Activated B cell treated with CpG ODN at 0.5 μM for 24 hours (primary cell): ENCODE measurements at places on chromosomes 3 and 15.

DNA sequence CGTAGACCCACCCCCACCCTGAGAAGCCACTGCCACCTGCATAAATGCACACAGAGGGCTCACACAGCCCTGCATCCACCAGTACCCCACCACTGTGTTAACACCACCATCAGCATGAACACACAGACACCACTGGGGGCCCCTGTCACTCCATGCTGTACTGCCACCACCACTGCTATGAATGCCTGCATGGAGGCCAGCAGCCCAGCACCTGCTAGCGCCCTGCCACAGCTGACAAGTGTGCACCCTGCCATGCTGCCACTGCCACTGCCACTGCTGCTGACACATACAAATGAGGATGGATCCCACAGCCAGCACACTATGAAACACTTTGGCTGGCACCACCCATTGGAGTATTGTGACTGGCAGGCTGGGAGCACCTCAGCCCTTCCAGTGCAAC, 361.0 kb downstream of the TAFA4 start:
- DNase-seq, result no peak

- no peak for DNase-seq
Measured at GRCh38 chr15:90840157-90840855, 28.1 kb upstream of the FURIN start.

- DNase-seq, result no peak
Measured at GRCh38 chr3:142117056-142117851, 32.1 kb downstream of the TFDP2 start.

DNA sequence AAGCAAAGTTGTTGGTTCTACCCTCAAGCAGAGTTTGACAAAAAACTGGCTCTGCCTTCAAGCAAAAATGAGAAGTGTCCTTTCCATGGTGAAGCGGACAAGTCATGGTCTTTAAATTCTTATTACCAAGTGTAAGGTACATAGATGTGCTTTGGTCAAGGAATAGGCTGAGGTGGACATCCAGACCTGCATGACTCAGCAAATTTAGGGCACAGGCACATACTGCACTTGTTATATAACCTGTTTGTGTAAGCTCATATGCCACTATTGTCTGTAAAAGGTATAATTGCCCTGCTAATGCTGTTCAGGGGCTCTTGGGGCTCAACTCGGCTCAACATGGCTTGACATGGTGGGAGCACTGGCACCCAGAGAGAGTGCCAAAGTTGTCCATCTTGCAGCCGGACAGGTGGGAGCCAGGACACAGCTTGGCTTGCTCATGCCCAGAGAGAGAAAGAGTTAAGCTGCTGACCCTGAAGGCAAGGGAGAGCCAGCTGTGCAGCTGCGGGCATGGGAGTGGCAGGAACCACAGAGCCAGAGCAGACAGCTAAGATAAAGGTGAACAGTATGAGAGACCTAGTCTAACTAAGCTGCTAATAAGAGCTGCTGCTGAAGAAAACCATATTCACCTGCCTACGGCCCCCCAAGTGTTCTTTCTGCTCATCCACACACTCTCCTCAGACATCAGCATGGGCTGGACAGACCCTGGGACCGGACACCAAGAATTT, 17.7 kb downstream of the MCCC1 start:
- DNase-seq, result no peak

GRCh38 chr15:73287019-73287418, 81.7 kb downstream of the HCN4 start:
- no peak for DNase-seq

- no peak for DNase-seq
Measured at GRCh38 chr3:59212128-59212779, 162.4 kb upstream of the CFAP20DC start.

DNA sequence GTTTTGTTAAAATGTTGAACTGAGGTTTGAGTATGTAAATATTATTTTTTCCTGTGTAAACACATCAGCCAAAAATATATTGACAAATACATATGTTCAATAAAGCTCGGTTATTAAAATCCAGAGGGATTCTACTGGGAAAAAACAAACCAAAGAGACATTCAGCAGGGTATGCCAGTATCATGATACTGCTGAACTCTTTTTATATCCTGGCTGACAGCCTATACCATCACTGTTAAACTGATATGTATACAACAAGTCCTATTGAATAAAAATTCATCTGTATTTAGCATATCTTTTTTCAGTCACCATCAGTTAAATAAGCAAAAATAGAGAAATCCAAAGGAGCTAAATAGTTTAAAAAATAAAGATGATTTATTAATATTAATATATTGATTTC, 71.6 kb upstream of the NEO1 start:
- DNase-seq, result no peak

DNA sequence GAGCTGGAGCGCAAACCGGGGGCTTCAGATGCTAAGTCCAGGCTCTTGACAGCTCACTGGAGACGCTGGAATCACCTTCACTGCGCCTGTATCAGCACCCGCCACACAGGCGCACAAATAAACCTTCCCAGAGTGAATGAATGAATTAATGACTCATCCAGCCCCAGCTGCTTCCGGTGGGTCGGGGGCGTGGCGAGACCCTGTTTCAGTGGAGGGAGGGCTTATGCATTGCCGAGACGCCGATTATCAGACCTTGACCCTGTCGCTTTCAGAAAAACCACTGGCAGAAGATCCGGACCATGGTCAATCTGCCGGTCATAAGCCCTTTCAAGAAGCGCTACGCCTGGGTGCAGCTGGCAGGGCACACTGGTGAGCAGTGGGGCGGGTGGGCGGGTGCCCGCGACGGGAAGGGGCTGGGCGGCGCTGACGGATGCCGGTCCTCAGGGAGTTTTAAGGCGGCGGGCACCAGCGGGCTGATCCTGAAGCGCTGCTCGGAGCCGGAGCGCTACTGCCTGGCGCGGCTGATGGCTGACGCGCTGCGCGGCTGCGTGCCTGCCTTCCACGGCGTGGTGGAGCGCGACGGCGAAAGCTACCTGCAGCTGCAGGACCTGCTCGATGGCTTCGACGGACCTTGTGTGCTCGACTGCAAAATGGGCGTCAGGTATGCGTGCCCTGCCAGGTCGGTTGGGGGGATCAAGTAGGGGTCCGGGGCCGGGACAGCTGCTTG, 7.7 kb downstream of the ITPKA start:
- DNase-seq, result peak; percentile 40

- DNase-seq, result no peak
Measured at GRCh38 chr3:187922704-187923416, 177.6 kb upstream of the BCL6 start.

DNA sequence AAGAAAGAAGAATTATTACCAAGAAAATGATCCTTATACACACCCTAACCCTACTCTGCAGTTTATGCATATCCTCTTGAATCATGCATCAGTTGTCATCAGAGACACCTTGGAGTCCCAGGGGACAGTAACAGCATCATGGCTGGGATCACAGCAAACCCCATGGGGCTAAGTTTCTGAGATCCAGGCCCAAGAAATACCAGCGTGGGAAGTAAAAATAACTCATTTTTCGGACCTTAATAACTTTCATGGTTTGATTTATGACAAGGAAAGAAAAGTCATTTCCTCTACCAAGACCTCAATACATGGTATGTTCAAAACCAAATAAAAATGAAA, 38.8 kb upstream of the B3GNT5 start:
- DNase-seq, result no peak

- no peak for DNase-seq
Measured at GRCh38 chr3:3636815-3637214, 162.4 kb upstream of the LRRN1 start.

DNA sequence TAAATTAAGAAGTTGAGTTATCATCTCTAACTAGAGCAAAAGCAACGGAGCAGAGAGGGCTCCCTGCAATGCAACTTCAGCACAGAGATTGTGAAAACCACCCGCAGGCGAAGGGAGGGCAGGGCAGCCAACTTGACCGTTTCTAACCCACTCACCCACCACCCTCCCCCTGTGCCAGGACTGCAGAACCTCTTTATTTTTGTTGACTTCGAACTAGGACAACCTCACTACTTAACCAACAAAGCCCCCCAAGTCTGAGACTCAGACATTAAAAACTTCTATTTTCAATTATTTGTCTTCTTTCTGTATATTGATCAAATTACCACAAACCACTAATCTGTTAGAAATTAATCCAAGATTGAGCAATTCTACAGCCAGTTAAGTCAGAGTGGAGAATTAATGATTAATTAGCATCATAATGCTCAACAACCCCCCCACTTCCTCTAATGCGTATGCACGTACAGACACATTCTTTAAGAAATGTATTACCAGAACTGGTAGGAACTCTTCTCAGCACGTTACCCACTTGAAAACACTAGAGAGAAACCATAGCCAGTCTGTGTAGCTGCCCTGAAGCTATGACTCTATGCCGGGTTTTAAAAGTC, 2.0 kb downstream of the MGLL start:
- DNase-seq, result no peak

GRCh38 chr15:74461847-74462511, 1.0 kb upstream of the UBL7 start:
- DNase-seq, result no peak

DNA sequence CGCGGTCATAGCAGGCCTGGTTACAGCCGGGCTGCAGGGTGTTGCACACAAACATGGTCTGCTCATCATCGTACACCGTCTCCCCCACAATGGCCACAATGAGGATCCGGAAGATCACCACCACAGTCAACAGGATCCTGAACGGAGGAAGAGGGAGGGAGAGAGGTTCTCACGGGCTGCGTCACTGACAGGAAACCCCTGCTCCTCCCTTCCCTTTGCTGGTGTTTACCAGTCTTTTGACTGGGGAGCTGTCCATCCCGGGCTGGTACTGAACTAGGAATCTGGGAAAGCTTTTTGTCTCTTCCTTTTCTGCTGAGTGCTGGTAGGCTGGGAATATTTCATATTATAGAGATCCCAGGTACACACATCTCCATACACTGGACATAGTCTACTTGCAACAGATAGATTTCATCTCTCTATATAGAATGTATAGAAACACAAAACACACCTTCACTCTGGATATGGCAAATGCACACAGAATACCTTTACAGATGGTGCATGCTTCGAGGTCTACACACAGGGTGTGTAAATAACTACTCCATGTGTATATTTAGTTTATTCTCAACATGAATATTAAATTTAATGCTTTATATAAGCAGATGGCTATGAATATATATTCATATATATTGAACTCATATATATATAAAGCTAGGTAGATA, 1.4 kb downstream of the GJD2 start:
- no peak for DNase-seq

- no peak for DNase-seq
Measured at GRCh38 chr3:50971487-50971924, 296.8 kb downstream of the DOCK3 start.

GRCh38 chr3:9942934-9943690, 9.1 kb downstream of the PRRT3 start:
- no peak for DNase-seq

DNA sequence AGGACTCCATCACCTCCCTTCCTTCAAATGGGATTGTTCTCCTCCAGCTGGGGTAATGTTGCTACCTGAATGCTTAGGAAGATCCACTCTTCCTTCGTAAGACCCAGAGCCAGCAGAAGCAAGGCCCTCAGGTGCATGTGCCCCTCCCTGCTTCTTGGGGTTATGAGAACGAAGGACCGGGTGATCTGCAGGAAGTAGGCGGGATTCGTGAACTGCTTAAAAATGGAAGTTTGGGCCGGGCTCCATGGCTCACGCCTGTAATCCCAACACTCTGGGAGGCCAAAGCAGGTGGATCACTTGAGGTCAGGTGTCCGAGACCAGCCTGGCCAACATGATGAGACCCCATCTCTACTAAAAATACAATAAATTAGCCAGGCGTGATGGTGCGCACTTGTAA, 8.0 kb downstream of the TLR9 start:
- DNase-seq, result no peak

DNA sequence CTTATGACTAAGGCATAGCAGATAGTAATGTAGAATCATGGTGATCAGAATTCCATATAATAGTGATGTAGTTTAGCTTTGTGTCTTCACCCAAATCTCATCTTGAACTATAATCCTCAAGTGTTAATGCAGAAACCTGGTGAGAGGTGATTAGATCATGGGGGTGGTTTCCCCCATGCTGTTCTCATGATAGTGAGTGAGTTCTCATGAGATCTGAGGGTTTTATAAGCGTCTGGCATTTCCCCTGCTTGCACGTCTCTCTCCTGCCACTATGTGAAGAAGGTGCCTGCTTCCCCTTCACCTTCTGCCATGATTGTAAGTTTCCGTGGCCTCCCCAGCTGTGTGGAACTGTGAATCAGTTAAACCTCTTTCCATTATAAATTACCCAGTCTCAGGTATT, 138.7 kb upstream of the CBLB start:
- no peak for DNase-seq

DNA sequence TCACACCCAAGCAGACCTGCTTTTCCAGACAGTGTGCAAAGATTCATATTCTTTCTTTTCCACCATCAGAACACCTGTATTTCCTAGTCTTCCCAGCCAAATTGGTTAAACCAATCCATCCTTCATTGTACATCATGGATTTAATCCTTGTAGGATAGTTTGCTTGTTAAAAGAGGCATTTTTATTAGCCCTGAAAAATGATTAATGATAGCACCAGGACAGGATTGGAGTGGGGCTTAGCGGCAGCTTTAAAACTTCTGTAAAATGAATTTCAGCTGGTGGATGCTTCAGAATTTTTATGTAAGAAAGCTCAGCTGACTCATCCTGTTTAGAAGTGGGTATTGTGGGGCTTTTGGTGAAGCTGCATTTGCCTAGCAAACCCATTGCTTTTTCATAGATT, 36.1 kb upstream of the ARHGEF26 start:
- no peak for DNase-seq

GRCh38 chr15:84151205-84151931, 84.2 kb upstream of the GOLGA6L4 start:
- no peak for DNase-seq

GRCh38 chr3:130904491-130904890, 10.6 kb downstream of the ATP2C1 start:
- DNase-seq, result no peak
